Activated CD4-positive, alpha-beta memory T cell treated with anti-CD3 and anti-CD28 coated beads for 36 hours (primary cell): ENCODE measurements at places on chromosomes 6 and 20. TPM values are rescaled to one million over a fixed set of nuclear protein-coding genes. Genes with fewer than 3 reads are reported as not detected.

NR2E1 gene
- total RNA-seq: not detected

UBD gene
- total RNA-seq: 0.70 TPM

- peaks cover 6% of the 10 kb centered on the region for H3K4me1 ChIP-seq
- no peaks in the 10 kb centered on the region for H3K27me3 ChIP-seq
- H3K4me3 ChIP-seq: no peak overlapping the region
- peaks cover 14% of the 10 kb centered on the region for H3K36me3 ChIP-seq
Measured at GRCh38 chr6:80170433-80170832, 64.0 kb downstream of the BCKDHB start.

GRCh38 chr6:109456710-109457561 is 1.4 kb upstream of the MICAL1 start:
- peaks cover 19% of the 10 kb centered on the region for H3K36me3 ChIP-seq
- DNase-seq: no peak
- H3K27me3 ChIP-seq: no peaks in the 10 kb centered on the region
- peak overlapping the region; percentile 11 for H3K4me3 ChIP-seq

PARD6B gene
- 8.2 TPM for total RNA-seq

GRCh38 chr6:11315743-11316437 is 83.4 kb upstream of the NEDD9 start:
- no peak for DNase-seq
- H3K4me1 ChIP-seq: peaks cover 49% of the 10 kb centered on the region
- no peak overlapping the region for H3K27ac ChIP-seq
- H3K36me3 ChIP-seq: peaks cover 33% of the 10 kb centered on the region
- H3K4me3 ChIP-seq: no peak overlapping the region

- H3K4me3 ChIP-seq: no peak overlapping the region
- no peaks in the 10 kb centered on the region for H3K36me3 ChIP-seq
- H3K27me3 ChIP-seq: peaks cover 4% of the 10 kb centered on the region
- no peak for DNase-seq
- no peaks in the 10 kb centered on the region for H3K4me1 ChIP-seq
Measured at GRCh38 chr20:5393218-5393870, 76.6 kb upstream of the PROKR2 start.
